C1 segment of cervical spinal cord (tissue), 14 donors: ENCODE measurements at places on chromosomes 6 and 20.
A peak's percentile ranks its signal among the peaks of the same experiment; 100 is the strongest.

- DNase-seq, result no peak
Measured at GRCh38 chr20:34546751-34547181, 11.8 kb upstream of the MAP1LC3A start.

- no peak for DNase-seq
Measured at GRCh38 chr20:20872428-20872827, 160.0 kb upstream of the RALGAPA2 start.

DNA sequence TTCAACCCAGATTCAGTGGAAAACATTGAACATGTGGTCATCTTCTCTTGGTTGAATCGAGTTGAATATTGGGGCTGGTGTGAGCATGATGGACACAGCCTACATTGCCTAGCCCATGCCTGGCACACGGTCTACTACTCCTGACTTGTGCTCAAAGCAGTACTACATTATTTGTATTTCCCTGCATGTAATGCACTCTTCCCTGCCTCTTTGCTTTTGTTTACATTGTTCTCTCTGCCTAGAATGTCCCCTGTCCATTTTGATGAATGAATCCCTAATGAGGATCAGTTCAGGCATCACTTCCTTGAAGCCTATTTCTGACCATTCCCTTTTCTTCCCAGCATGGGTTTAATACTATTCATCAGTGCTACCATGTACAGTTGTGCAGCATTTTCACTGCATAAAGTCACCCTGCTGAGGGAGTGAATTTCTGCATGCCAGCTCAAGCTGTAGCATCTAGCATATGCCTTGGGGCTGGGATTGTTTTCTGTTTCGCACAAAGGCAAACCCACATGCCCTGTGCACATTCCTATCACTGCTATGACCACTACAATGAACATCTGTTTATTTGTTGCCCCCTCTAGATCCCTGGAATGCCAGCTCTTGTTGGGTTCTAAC lies 75.3 kb upstream of the CCN6 start:
- no peak for DNase-seq

- no peak for DNase-seq
Measured at GRCh38 chr6:118709859-118710350, 58.5 kb upstream of the CEP85L start.

DNA sequence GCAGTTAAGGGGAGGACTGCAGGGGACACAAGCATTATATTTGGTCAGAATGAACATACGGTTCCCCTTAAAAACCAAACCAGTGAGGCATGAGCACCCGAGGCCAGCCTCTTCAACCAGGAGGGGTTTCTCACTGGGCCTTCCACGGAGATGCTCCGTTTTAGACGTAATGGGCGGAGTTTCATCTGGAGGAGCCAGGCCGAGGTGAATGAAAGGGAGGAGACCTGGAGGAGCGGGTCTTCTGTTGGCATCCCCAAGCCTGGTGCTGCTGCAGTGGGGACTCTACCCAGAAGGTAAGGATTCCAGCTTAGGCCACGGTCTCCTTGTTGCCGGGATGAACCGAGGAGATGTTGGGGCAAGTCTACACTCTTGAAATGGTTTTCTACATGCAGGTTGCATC lies 47.4 kb downstream of the ADNP start:
- no peak for DNase-seq

- no peak for DNase-seq
Measured at GRCh38 chr6:149342525-149342924, 25.0 kb downstream of the TAB2 start.

DNA sequence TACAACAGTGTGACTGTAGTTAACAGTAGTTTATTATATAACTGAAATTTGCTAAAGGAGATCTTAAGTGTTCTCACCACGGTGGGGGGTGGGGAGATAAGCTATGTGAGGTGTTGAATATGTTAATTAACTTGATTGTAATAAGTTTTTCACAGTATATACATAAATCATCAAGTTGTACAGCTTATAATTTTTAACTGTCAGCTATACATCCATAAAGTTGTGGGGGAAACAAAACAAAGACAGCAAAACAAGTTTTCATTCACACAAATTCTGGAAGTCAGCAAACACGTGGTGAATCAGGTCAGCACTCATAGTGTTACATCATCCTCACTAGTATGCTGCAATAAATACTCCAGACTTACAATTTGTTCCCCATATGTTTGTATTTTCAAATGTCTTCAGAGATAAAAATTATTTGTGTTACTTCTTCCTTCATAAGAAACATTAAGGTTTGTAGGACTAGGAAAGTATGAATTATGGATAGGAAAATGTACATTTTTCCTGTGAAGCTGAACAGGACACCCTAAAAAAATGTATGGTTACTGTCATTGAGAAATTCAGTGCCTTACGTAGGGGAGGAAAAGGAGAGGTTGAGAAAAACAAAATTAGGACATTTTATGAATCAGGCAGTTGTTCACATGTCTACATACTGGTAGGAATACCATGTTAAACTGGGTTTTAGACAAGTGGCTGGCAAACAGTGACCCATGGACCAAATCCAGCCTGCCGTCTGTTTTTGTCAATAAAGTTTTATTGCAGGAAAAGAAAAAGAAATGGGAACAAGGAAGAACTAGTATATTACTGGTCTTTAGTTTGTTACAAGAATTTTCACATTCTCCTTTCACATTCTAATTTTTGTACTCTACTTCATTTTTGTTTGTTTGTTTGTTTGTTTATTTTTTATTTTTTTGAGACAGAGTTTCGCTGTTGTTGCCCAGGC lies 6.0 kb downstream of the SUMO4 start:
- no peak for DNase-seq

GRCh38 chr6:56550301-56550700 lies 92.4 kb downstream of the DST start:
- no peak for DNase-seq

DNA sequence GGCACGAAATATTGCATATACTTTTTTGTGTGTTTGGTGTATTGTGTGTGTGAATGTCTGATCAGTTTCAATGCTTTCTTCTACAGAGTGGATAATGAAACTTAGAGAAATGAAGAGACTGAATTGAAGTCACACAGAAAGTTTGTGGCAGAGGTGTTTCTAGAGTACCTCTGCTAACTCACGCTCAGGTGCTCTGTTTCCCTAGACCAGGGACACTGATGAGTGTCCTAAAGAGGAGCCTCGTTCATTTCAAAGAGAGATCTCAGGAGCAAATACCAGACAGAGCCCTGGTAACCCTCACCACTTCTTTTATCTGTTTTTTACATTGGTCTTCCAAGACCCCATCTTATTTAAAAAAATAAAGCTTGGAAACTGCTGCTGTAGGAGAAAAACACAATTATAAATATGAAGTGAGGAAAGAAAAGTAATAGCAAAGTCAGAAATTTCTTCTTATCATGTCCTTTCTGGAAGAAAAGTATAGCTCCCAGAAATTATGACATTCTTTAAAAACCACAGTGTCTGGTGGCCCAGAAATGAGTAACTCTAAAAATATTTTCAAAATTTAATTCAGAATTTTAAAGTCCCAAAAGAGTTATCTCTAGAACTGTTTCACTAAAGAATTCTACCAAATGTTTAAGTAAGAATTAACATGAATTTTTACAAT lies 720.6 kb downstream of the RFPL4B start:
- DNase-seq, result no peak

- no peak for DNase-seq
Measured at GRCh38 chr6:155014670-155015300, 19.7 kb downstream of the TIAM2 start.

GRCh38 chr6:24396824-24397223 lies 5.9 kb upstream of the MRS2 start:
- no peak for DNase-seq

DNA sequence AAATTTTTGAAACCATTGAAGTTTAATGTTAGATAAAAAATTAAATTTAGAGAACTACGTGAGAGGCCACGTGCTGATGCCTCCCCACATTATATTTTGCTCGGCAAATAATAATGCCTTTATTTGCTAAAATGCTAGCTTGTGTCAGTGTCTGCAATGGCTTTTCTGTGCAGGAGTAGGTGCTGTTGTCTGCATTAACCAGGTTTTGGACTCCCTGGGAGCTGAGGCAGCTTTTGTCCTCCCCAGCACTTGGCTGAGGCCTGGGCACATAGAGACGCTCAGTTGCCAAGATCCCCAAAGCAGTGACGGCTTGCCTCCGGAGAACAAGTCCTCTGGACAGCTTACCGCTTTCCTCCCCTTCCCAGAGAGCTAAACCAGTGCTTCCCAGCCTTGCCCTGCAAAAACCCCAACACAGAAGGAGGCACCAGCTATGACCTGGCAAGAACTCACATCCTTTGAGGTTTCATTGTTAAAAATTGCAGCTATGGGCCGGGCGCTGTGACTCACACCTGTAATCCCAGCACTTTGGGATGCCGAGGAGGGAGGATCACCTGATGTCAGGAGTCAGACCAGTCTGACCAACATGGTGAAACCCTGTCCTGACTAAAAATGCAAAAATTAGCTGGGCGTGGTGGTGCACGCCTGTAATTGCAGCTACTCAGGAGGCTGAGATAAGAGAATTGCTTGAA lies 59.9 kb downstream of the KAT14 start:
- no peak for DNase-seq

DNA sequence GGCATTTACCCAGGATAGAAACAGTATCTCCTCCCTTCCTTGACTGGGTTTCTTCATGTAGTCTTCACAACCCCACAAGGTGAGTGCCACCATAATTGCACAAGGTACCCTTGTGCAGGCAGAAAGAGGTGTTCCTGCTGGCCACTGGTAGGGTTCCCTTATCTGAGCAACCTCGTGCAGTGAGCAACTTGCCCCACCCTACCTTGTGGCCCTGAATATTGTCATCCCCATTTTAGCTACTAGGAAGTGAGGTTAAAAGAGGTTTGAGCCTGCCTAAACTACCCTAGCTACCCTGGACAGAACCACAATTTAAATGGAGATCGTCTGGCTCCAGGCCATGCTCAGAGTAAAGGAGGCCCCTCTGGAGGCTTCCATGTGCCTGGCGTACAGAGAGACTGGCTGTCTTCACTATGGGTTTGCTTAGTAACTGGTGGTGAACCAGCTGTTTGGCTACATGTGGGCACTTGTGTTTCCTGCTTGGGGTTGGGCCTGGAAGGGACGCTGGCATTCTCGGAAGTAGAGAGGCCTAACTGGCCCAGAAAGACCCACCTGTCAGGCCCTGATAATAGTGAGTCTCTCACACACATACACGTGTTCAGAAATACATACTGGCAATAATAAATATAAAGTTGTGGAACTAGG lies 148.8 kb downstream of the LRFN2 start:
- DNase-seq, result no peak

DNA sequence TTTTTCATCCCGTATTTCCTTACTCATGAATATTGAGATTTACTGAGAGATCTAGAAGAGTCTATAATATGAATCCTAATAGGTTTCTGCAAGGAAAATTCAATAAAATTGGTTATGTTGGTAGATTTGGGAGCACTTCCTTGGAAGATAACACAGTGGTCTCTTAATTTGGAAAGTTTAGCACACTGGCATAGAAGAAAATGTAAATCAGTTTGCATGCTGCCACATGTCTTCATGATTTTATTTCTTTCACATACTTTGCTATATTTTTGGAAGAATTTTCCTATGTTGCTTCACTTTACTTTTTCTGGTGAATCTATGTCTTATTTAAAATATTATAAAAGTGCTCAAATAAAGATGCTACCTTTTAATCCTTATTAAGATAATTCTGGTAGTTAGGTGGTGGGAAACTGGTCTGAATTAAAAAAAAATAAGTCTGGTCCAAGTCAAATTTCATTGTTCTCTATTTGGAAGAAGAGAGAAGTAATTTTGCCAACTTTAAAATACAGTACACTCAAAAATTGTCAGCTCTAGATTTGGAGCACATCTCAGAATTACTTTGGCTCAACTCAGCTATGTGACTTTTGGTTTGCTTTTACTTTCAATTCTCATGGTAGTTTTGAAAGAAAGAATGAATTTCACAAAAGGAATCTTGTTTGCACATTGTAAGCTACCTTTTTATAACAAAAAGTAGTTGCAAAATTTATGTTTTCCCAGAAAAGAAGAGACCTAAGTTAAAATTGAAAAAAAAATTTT lies 197.3 kb downstream of the CENPW start:
- no peak for DNase-seq

- DNase-seq, result no peak
Measured at GRCh38 chr6:92150553-92150952, 1268.8 kb downstream of the EPHA7 start.

DNA sequence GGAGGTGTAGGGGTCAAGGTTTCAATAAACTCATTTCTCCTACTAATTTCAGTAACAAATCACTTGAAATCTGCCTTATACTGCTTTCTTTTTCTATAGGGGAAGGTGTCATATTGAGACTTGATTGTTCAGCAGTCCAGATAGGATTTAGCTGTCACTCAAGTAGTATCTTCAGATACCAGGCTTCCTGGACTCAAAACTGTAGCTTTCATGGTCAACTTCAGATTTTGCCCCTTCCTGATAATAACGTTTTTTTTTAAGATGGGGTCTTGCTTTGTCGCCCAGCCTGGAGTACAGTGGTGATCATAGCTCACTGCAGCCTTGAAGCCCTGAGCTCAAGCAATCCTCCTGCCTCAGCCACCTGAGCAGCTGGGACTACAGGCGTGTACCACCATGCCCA lies 77.8 kb downstream of the JAG1 start:
- DNase-seq, result no peak

GRCh38 chr6:137080711-137081110 lies 35.9 kb upstream of the IL20RA start:
- no peak for DNase-seq

- DNase-seq, result no peak
Measured at GRCh38 chr20:50406610-50407136, 103.5 kb upstream of the PTPN1 start.

DNA sequence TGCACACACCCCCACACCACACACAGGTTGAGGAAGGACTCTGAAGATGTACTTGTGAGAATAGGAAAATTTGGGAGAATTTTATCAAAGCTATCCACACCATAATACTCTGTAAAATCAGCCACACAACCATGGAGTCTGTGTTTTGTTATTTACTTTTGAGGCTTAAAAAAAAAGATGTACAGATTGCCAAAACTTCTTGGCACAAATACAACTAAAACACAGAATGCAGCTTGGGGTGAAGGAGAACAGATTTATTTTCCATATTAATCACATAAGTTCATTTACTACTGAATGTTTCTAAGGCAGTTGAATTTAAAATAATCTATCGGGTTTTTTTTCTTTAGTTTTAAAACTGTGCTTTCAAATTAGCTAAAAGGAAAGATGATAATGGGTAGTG lies 32.8 kb upstream of the KCNQ5 start:
- DNase-seq, result no peak

DNA sequence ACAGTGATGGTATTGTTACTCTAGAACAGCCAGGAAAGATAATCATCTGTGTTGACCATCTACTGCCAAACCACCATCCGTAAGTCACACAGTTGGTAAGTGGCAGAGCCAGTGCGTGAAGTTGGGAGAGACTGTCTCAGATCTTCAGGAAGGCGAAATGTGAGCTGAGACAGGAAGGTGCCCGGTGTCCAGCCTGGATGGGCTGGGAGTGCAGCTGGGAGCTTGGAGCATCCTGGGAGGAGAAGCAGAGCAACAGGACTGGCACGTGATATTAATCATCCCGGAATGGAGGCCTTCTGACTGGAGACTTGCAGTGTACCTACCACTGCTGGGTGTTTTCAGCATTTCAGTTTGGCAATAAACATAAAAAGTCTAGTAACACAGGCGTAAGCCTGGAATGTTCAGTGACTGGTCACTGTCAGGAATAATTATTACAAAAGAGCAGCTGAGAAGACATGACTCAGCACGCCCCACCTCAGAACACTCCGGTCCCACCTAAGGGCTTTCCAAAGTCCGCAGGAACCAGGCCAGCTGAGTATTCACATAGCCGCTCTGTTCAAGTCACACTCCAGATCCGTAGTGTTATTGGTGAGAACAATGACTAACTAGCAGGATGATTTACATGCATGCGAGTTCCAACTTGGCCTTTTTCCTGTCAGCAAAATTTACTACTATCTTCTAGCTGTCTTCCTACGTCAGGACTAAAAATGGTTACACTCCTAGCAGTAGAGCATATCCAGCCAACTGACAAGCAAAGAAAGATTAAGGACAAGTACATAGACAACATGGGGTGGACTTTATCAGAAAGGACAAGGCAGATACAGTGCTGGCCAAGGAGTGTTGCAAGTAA lies 45.1 kb upstream of the PNRC1 start:
- DNase-seq, result peak; percentile 53
